HT-29 (cell line): ENCODE measurements at places on chromosomes 7 and 10. TPM values are rescaled to one million over a fixed set of nuclear protein-coding genes. Genes with fewer than 3 reads are reported as not detected.

The PDIA4 gene
- total RNA-seq: 327 and 331 TPM in 2 replicates

The COL28A1 gene
- 0.08 and 0.44 TPM in 2 replicates for total RNA-seq

The ATP6V0A4 gene
- not detected in 2 replicates for total RNA-seq

The HYCC1 gene
- total RNA-seq: 0.64 and 1.2 TPM in 2 replicates

The PTPRE gene
- total RNA-seq: 3.4 and 8.1 TPM in 2 replicates
